CD4-positive, alpha-beta T cell treated with Interferon alpha-2 for 1 hour (primary cell): ENCODE measurements at places on chromosomes 6 and 20.
A peak's percentile ranks its signal among the peaks of the same experiment; 100 is the strongest.

- DNase-seq, result no peak
These were observed 162.2 kb downstream of the KCNQ5 start for GRCh38 chr6:72784071-72784470.

DNA sequence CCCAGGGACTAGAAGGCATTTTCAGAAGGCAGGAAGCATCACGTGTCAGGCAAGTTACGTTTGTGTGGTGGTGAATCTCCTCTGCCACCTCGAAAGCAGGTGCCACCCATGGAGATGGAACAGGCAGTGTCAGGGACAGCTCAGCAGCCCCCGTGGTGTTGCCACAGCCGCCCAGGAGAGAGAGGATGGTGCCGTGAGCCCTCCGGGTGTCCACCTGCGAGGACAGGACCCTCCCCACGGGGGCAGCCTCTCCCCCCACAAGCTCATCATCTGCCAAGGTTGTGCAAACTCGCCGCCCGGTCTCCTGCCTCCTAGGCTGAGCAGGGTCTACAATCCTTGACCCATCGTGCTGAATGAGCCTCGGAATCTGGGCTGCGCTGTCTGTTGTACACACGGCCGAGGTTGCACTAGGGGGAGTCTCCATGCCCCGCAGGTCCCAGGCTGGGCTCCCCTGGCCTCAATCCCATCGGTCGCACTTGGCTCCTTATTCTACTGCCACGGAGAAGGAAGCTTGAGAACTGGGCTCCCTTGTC lies 40.1 kb downstream of the DACT2 start:
- DNase-seq, result no peak

DNA sequence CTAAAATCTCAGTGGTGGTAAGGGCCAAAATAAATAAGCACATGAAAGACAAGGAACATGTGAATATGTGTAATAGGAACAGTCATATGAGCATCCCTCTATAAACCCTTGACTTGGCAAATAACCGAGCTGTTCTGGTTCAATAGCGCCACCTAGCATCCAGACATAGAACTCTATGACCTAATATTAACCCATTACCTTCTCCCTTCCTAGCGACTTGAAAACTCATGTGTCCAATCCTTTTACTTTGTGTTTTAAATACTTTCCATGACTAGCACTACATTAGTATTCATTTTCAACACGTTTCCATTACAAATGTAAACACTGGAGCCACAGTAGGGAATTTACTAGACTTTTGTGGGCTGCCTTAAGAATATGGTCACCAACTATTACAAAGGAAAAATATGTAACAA lies 279.7 kb downstream of the UST start:
- peak; percentile 30 for DNase-seq

DNA sequence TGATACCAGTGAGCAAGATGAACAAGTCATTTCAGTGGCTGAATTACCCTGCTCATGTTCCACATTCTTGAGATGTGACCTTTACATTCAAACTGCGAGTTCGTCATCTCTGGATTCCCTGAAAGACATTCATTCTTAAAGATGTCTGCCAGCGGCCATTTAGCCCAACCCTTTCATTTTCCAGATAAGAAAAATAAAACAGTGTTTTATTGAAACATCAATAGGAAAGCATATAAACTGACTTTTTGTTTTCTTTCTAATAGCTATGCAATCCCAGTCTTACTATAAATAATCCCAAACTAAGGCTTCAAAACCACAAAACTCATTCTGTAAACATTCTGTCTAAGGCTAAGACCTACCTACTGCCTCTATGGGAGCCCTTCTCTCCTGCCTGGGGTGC lies 134.0 kb downstream of the SAMD5 start:
- no peak for DNase-seq

GRCh38 chr6:35300848-35301247 lies 3.2 kb downstream of the DEF6 start:
- DNase-seq, result peak; percentile 69

DNA sequence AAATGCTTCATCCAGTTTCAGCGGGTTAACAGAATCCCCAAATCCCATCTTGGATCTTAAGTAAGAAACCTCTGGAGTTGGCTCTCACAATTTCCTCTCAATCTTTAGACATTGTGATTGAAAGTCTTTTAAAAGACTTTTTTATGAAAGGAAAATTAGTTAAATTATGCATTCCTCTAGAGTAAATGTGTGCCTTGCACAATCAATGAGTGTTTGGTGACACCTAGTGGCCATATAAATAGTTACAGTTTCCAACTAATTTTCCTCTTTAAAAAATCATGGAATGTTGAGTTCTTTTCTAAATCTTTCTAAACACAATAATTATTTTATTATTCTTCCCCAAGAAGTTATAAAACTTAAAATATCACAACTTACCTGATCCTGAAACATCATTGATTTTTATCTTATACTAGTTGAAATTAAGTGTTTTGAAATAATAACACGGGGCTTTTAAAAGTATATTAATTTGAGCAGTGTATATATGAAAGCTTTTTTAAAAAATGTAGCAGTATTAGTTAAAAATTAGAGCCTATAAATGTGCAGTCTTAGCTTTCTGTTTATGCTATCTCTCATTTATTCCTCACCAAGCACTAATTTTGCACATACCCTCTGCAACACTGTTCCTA lies 66.4 kb downstream of the PKHD1 start:
- no peak for DNase-seq

GRCh38 chr6:45434381-45434700 lies 56.6 kb upstream of the SUPT3H start:
- DNase-seq, result no peak
